CD4-positive, alpha-beta memory T cell (primary cell): ENCODE measurements at places on chromosomes 6 and 20.

DNA sequence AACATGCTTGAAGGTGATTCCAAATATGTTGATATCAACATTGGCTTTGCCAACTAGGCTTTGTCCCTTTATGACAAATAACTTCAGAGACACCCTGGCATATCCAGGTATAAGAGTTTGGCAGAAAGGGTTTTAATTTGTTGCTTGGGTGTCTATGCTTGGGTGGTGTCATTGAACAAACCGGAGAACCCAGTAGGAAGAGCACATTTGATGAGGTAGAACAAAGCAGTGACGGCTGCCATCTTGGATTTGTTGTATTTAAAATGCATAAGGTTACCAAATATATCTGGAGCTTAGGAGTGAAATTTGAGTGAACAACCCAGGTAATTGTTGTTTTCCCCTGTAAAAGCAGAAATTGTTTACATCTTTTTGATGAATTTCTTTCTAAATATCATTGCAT, 503.7 kb upstream of the JARID2 start:
- no peak for DNase-seq

- DNase-seq: peak; percentile 49
These were observed 1.5 kb upstream of the GGT7 start for GRCh38 chr20:34874094-34874654.

DNA sequence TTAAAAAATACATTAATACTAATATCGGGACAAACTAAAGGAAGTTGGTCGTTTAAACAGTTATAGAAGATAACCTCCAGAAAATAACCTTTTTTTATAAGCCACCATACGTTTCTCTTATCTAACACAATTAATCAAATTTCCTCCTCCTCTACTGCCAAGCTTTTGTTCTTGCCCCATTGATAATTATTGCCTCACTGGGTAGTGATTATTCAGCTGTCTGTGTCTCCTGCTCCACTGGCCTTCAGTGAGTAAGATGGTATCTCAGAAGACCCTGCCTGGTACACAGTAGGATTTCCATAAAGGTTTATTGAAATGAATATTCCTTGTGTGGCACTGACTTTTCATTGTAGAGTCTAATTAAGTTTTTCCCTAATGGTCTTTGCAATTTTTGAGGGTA, 165.5 kb upstream of the SCGN start:
- DNase-seq: no peak

GRCh38 chr6:37535759-37536490, 36.2 kb upstream of the CCDC167 start:
- no peak for DNase-seq

GRCh38 chr6:157091856-157092460, 231.4 kb downstream of the TMEM242 start:
- no peak for DNase-seq

DNA sequence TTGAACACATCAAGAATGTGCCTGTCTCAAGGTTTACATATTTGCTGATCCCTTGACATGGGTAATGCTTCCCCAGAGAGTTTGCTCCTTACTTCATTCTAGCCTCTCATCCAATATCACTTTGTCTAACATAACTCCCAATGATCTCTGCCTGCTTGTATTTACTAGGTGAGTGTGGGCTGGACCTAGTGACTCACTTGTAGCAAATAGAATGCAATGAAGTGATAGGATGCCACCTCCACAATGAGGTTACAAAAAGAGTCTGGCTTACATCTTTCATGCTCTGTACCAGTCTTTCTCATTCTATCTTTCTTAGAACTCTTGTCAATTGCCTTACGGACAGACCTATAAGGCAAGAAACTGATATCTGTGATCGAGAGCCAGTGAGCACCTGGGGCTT, 44.9 kb upstream of the TMEM200A start:
- no peak for DNase-seq

GRCh38 chr6:43817192-43817591, 47.2 kb downstream of the VEGFA start:
- no peak for DNase-seq

DNA sequence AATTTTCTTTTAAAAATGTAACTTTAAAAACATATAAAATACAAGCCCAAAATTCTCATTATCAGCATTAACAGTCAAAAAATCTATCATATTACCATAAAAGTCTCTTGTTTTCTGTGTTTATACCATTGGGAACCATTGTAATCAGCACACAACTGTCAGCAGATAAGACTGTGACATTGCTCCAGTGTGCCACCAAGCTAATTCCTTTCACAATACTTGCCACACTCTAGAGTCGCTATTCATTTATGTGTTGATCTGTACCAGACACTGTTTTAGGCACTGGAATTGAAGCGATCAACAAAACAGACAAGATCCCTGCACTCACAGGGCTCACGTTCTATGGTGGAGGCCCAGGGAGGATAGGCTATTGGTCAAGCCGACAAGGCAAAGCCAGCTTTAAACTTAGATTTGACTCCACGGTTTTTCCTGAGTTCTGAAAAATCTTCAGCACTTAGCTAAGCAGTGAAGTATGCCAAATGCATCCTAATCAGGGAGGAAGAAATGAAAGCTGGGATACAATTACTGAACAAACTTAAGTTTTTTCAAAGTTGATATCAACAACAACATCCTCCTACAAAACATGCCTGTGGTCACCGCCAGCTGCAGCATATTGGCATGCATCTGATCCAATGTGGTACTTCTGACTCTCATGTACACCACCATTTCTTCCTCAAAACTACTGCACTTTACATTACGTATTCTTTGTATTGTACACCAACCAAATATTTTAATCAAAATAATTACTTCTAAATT, 60.5 kb downstream of the GMDS start:
- DNase-seq: no peak

GRCh38 chr20:45115386-45115774, 406 bp upstream of the WFDC5 start:
- no peak for DNase-seq

DNA sequence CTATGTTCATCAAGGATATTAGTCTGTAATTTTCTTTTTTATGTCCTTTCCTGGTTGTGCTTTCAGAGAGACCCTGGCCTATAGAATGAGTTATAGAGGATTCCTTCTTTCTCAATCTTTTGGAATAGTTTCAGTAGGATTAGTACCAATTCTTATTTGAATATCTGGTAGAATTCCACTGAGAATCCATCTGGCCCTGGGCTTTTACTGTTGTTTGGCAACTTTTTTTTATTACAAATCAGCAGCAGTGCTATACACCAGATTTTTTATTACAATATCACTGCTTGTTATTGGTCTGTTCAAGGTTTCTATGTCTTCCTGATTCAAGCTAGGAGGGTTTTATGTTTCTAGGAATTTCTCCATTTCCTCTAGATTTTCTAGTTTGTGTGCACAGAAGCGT, 50.0 kb upstream of the NRSN1 start:
- no peak for DNase-seq

DNA sequence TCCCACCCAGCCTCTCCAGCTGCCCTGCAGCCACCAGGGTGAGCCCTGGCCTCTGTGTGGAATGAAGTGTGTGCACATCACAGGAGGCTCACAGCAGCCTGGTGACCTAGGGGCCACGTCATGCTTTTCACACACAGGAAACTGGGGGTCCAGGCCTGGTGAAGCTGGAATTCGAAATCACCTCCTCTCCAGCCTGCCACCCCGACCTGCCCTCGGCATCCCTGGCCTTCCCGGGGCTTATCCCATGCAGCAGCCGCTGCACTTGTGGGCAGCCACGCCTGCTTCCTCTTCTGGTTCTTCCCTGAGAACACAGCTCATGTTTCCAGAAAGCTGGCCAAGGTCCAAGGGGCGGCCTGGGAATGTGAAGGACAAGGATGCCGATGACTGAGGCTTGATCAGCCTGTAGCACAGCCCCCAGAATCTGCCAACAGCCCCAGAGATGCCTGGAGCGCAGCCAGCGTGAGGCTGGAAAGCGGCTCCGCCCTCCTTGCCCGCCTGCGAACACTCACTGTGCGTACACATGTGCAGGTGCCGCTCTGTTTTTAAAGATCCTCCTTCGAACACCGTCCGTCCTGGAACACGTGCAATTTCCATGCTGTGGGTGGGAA, 4.2 kb upstream of the NTSR1 start:
- no peak for DNase-seq
